ENCODE measurements at places on chromosomes 4 and X.

- no peak for DNase-seq
These were observed 66.7 kb upstream of the VCX2 start for GRCh38 chrX:8237718-8238117.

DNA sequence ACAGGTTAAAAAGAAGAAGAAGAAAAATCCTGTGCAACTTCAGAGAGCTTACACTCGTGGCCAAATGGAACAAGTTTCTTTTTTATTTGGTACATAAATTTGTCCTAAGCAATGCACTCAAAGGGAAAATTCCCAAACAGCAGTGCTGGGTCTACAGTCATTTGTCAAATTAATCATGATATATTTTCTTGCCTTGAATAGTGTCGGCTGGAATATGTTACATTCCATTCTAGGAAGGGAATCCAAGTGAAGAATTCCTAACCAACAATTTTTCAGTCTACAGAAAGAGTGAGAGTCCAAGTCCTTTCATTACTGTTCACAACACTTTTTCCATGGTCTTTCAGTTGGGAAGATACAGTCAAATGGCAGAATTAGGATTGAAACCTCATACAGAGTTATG, 63.9 kb downstream of the HAND2 start:
- DNase-seq: peak; percentile 29

DNA sequence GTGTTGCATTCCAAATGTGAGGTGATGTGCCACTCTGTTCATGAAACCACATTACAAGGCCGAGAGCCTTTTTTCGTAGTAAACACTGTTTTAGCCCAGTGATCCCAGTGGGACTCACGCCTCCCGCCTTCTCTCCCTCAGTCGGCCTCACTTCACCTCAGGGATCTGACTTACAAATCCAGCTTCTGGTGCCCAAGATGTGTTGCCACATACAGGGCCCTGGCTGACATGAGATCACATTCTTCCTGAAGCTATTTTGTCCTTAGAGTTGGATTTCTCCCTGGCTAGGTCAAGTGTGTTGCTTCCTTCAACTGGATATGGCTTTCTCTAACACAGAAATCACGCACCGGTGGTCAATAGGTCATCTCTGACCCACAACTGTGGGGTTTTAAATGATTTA, 354.7 kb downstream of the FBXW7 start:
- no peak for DNase-seq

GRCh38 chr4:16585053-16585452, 313.4 kb downstream of the LDB2 start:
- DNase-seq: no peak

Measured in fibroblast of skin of back (primary cell).